ENCODE measurements at places on chromosomes 5 and 9.

- no peak for DNase-seq
Observed at GRCh38 chr9:117521293-117521692, 106.4 kb upstream of the ASTN2 start.

DNA sequence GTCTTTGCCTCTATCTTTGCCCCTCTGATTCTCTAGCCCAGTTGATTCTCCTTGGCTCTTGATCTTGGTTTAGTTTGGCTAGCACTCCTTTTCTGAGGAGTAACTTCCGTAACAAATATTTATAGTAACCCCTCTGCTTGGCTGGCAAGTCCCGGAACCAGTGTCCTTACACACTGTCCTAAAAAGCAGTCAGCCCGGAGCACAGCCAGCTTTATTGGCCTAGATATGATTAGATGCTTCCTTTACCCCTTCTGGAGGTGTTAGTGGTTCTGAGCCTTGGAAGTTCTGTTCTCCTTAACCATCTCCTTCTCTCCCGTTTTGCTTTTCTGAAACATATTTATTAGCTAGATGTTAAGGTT, 17.0 kb upstream of the MSMP start:
- no peak for DNase-seq

DNA sequence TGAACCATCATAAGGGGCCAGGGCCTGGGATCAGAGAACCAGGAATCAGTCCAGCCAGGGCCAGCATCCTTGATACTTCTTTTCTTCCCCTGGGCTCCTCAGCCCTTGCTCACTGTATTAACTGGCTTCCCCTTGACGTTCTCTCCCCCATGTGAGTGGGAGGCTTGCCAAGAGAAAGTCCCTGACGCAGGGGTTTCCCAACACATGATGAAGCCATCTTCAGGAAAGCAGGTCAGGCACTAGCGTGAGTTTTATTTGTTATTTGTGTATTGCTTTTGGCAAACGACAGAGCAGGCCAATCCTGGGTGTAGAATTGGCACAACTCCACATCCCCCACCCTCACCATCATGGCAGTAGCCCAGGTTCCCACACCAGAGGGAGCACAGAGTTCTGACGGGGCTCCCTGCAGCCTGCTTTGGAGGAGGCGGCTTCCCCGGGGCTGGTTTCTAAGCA, 165.5 kb upstream of the NFIL3 start:
- peak; percentile 58 for DNase-seq

DNA sequence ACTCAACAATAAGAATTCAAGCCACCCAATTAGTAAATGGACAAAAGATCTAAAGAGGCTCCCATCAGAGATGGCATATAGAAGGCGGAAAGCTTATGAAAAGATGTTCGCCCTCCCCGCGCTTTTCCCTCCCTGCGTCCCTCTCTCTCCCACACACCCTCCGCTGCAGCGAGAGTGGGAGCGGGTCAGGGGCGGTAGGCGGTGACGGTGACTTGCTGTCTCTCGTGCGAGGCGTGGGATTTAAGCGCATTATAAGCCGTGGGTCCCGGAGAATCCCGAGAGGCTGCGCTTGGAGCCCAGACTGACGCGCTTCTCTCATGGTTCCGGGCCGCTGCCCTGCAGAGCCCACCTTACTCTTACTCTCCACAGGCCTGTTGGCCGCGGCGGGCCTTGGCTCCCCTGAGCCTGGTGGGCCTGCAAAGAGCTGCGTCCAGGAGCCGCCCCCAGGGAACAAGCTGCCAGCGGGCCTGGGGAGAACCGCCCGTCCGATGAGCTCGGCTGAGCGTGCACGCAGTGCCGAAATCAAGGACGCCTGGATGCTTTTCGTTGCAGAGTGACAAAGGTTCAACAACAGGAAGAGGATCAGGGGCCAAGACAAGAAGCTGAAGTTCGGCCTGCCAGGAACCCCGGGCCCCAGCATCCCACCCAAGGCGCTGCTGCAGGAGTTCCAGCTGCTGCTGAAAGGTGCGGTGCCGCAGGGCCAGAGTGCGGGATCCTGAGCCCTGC, 42.6 kb upstream of the BICD2 start:
- no peak for DNase-seq

DNA sequence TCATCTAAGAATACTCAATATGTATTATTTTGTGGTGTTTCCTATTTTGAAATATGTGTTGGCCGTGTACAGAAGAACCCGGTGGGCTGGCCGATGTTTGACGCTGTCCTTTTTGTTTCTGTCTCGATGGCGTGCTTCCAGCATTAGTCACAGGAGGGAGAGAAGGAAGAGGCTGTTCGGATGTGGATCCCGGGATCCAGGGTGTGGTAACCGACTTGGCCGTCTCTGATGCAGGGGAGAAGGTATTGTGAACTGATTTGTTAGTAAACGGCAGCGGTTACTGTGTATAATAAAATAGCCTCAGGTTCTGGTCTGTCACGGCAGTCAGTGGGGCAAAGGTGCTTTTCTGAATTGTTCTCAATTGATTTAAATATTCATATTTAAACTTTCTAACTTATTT, 275.0 kb downstream of the ARHGEF28 start:
- DNase-seq, result peak; percentile 50

DNA sequence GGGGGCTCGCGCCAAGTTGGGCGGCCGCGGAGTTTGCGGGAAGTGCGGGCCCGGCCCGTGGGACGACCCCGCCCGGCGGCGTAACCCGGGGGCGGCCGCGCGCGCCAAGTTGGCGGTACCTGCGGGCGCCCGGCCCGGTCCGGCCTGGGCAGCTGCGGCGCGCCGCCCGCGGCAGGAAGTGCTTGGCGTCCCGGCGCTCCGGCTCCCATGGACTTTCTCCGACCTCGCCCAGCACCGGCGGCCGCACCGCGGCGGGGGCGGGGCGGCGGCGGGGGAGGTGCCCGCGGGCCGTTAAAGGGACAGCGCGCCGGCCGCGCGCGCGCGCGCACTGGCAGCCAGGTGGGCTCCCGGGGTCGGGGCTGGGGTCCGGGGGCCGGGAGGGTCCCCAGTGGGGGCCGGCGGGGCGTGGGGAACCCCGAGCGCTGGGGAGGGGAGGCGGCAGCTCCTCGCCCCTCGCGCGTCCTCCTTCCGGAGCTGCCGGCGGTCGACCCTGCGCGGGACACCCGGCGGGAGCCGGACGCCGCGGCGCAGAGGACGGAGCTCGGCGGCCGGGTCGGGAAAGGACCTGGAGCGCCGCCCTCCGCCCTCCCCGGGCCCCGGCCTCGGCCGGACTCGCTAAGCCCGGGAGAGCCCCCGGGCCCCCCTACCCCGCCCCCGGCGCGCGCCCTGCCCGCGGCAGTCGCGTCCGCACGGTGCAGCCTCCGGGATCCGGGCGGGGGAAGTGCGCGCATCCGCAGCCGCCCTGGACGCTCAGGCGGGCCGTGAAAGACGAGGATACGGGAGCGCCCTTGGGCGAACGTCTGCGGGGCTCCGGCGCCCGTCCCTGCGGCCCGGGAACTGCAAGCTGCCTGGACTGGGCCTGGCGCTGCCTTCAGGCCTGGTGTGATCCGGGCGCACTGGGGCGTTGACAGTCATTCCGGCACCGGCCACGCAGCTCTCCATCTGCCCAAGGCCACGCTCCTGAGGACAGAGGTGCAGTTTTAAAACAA, at the start of gene NACC2:
Gene NACC2, minus strand, starts transcription at position 220 of the 989 bp plus-strand sequence. CDS start 44,768 bp downstream, outside the sequence.
- peak; percentile 63 for DNase-seq
